Brain (organoid and tissue), 16 donors: ENCODE measurements at places on chromosomes 7 and 10. TPM values are rescaled to one million over a fixed set of nuclear protein-coding genes. Genes with fewer than 3 reads are reported as not detected.
A peak's percentile ranks its signal among the peaks of the same experiment; 100 is the strongest.

DNA sequence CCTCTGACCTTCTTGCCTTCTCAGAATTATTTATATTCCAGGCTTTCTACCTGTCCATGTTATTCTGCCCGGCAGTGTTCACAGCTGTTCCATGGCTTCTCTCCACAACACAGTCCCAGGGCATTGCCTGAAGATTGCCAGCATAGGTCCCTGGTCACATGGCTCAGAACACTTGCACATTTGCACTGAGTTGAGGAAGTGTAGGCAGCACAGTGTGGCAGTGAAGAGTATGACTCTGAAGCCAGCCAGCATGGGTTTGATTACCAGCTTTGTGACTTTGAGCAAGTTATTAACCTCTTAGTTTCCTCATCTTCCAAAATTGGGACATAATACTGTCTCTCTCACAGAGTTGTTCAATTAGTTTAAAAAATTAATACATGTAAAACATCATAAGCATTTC is 73.2 kb upstream of the NEUROD6 start:
- no peak for DNase-seq

GRCh38 chr7:156005202-156005691 is 193.0 kb upstream of the SHH start:
- no peak for DNase-seq

- no peak for DNase-seq
Measured at GRCh38 chr7:78253850-78254725, 455.5 kb downstream of the PHTF2 start.

GRCh38 chr10:110209926-110210673 is 2.7 kb downstream of the MXI1 start:
- peak; percentile 62 for DNase-seq

The HOXA2 gene
- not detected for polyA plus RNA-seq

The GBX1 gene
- polyA plus RNA-seq, result not detected

The NRBF2 gene
- 7.1 TPM for polyA plus RNA-seq

DNA sequence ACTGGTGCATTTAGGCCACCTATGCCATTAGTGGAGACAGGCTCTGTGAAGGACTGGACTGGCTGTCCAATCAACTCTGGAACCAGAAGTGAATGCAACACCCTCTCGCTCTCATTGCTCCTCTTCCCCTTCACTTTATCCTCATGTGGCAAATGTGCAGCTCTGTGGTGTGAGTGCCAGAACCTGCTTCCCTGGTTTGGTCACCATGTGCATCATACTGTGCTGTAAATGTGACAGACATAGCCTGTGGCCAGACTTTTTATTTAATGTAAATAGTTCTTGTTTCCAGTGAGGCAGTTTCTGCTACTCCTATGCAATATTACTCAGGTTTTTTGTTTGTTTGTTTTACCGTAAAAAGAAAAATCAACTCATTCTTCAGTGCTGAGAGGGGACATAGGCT is 73.0 kb upstream of the PPP1R9A start:
- no peak for DNase-seq

The HABP2 gene
- polyA plus RNA-seq, result 10.9 TPM

The PLA2G12B gene
- polyA plus RNA-seq, result not detected

- DNase-seq, result no peak
Measured at GRCh38 chr7:131302876-131303707, 24.6 kb upstream of the MKLN1 start.

- DNase-seq, result peak; percentile 74
Measured at GRCh38 chr10:21292763-21293517, 232.5 kb downstream of the SKIDA1 start.

DNA sequence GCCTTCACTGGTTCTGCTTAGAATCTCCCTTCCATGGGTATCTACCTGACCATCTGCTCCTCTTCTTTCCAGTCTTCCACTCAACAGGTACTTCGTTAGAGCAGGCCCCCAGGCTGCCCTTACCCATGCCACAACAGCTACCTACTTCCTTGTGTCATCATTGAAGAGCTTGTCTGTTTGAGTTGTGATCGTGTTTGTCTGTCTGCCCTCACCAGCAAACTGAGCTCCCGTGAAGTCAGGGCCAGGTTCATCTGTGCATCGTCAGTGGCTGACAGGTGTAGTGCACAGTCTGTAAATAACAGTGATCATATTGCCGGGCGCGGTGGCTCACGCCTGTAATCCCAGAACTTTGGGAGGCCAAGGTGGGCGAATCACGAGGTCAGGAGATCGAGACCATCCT is 5.0 kb downstream of the NIPSNAP2 start:
- DNase-seq, result no peak

The BICC1 gene
- polyA plus RNA-seq, result 0.49 TPM

The MRLN gene
- not detected for polyA plus RNA-seq

The LSM5 gene
- 68.3 TPM for polyA plus RNA-seq

DNA sequence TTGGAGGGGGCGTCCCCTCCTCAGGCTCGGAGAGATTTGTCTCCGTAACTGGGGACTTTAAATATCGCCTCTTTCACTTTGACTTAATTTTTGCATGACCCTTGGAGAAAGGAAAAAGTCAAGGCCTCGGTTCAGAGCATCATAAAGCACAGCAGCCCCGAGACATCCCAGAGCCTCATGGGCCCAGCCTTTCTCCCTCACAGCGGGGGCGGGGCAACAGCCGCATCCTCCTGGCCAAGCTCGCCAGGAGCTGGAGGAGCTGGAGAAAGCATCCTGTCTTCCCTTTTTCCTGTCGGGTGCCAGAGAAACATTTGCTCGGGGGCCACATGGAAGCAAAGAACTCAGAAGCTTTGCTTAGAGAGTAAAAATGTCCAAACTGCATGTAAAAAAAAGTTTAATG is 43.6 kb upstream of the DPYSL4 start:
- DNase-seq, result no peak

DNA sequence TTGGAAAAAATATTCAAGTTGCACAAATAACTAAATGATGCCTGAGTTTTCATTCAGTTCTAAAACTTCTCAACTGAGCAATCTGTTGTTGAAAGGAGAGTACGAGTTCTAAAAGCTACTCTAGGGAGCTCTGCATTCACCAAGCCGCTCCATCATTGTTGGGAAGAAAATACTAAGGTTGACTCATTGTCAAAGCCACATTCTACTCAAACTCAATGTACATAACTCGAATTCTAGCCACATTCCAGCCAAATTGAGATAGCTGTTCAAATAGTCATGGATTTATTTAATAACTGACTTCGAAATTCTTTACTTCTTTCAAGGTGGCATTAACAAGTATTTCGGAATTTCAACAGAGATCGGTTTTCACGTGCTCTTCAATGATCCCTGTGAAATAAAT is 63.4 kb downstream of the KIAA1217 start:
- DNase-seq, result no peak

- DNase-seq, result peak; percentile 83
Measured at GRCh38 chr7:121605317-121605680, 209.2 kb upstream of the FAM3C start.
